Retina (tissue), 1 donor: ENCODE measurements at places on chromosomes 4 and X.

GRCh38 chr4:155234206-155234605 is 25.8 kb downstream of the NPY2R start:
- DNase-seq, result no peak

DNA sequence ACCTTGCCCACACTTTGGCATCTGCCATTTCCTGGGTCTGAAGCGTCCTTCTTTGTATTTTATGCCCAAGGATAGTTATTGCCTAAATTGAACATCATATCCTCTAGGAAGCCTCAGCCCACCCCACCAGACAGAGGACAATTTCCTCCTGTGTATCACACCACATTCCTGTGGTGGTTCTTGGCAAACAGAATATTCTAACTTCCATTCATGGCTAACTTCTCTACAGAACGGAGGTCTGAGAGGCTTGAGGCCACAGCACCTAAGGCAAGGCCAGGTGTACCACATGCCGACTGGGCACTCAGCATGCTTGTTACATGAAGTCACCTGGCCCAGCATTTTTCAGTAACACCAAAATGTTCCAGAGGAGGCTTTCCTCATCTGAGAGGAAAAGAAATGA is 42.4 kb downstream of the CD99L2 start:
- DNase-seq, result no peak

GRCh38 chr4:109648266-109648996 is 54.8 kb downstream of the CASP6 start:
- DNase-seq, result no peak

GRCh38 chrX:53085661-53086229 is 3.6 kb downstream of the TSPYL2 start:
- no peak for DNase-seq

- no peak for DNase-seq
Observed at GRCh38 chrX:92209936-92210335, 430.8 kb downstream of the PCDH11X start.

DNA sequence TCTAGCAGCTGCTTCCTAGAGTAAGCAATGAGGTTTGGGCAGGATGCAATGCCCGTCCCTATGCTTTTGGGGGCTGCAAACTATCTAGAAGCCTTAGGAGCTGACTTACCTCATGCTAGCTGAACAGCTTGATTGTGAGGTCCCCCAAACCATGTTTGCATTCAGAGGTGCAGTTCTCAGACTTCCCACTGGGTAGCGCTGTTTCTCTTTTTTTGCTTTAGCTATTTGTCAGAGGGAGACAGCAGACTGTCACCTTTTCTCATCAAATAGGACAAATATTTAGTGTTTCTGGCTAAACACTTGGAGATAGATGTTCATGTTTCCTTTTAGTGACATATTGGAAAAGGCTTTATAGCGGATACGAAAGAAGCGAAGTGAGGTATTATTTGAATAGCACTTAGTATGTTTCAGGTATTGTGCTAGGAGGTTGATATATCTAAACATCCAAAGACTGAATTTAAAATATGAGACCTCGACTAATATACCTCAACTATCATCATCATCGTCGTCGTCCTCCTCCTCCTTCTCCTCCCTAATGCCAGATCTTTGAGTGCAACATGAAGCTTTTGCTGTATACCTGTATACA is 18.7 kb upstream of the TMEM192 start:
- DNase-seq, result peak; percentile 82

DNA sequence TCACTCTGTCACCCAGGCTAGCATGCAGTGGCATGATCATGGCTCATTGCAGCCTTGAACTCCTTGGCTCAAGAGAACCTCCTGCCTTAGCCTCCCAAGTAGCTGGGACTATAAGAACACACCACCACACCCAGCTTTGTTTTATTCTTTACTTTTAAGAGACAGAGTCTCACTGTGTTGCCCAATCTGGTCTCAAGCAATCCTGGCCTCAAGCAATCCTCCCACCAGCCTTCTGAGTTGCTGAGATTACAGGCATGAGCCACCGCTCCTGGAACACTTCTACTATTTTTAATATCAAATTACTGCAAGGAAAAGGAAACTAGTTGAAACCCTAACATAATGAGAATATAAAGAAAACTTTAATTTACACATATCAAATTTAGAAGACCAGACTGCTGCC is 85.4 kb downstream of the FAM13A start:
- DNase-seq, result no peak
